ENCODE measurements at places on chromosomes 4 and X.

DNA sequence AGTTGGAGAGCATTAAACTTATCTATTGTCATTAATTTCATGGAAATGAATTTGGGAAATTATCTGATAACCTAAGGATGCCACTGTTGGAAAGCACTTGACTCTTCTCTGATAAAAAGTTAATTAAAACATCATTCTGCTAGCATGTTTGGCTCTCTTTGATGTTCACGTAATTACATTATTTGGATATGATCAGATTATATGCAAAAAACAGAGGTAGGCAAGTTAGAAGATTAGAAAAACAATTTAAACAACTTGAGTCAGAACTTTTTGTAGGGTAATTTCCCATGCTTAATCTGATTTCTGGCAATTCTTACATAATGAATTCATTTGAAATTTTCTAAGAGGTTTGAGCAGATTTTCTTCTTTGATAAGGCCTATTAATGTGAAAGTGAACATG is 882.9 kb downstream of the TRAM1L1 start:
- DNase-seq = no peak

DNA sequence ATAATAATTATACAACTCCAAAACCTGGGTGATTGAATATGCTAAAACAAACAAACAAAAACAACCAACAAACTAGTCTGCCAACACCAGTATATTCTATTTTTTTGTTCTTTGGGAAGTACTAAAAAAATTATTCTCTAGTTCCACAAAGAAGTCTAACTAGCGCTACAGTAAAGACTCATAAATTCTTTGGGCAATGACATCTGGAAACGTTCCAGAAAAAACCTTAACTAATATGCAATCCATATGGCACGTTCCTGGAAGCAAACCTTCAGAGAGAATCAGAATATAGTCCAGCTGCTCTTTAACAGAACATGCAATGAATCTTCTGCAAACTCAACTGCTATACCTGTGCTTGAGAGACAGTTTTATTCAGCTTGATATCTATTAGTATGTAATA is 500.1 kb downstream of the TRAM1L1 start:
- DNase-seq = no peak

- DNase-seq = no peak
Observed at GRCh38 chrX:148459343-148459742, 41.1 kb upstream of the AFF2 start.

GRCh38 chr4:8492174-8492573 is 51.6 kb downstream of the TRMT44 start:
- no peak for DNase-seq

DNA sequence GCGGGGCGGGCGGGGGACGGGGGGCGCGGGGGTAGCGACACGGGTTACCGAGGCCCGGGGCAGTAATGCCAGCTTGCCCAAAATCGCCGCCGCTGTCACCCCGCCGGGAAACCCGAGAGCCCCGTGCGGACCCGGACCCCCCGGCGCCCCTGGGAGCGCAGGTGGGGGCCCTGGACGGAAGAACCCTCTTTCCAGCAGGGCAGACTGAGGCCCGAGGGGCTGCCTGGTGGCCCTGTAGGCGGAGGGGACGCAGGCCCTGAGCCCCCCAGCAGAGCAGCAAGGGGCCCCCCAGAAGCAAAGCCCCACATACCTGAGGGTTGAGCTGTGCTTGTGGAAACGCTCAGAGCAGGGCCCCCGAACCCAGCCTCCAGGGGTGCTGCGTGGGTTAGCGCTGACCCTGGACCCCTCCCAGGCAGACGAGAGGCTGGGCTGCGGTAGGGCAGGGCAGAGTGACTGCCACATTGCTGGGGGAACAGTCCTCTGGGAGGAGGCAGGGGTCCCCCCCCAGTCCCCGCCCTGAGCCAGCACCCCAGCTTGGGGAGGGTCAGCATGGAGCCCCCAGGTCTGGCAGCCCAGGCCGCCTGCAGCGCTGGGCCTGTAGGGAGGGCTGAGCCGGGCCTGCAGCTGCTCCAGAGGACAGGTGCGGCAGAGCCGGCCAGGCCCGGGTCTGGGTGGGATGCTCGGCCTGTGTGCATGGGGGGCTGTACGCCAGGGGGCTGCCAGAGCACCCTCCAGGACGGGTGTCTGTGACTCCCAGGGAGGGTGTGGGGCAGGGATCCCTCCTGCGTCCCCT is 646 bp downstream of the DOK7 start:
- no peak for DNase-seq
